ENCODE measurements at places on chromosomes 12 and 14. TPM values are rescaled to one million over a fixed set of nuclear protein-coding genes. Genes with fewer than 3 reads are reported as not detected.

The LGR5 gene
- 0.38 TPM for total RNA-seq

The GARIN6 gene
- total RNA-seq: not detected

The PLEKHD1 gene
- total RNA-seq: 0.38 TPM

The SLC10A1 gene
- not detected for total RNA-seq

The GRIP1 gene
- 0.85 TPM for total RNA-seq

The FANCM gene
- 10.2 TPM for total RNA-seq

The KLRG1 gene
- total RNA-seq: 7.5 TPM

The NFYB gene
- 47.8 TPM for total RNA-seq

The CTDSP2 gene
- total RNA-seq: 126 TPM

The TMTC1 gene
- total RNA-seq: 99.6 TPM

The DPF3 gene
- total RNA-seq: not detected

The PLEKHG3 gene
- 12.6 TPM for total RNA-seq

The TPPP2 gene
- total RNA-seq: not detected

The CCDC175 gene
- total RNA-seq: not detected

The SDS gene
- not detected for total RNA-seq

The DHH gene
- 0.49 TPM for total RNA-seq

The KRT7 gene
- total RNA-seq: 3.6 TPM

The ETFBKMT gene
- total RNA-seq: 3.5 TPM

The ACOT4 gene
- total RNA-seq: 3.5 TPM

The CLEC9A gene
- not detected for total RNA-seq

The RASSF9 gene
- total RNA-seq: 1.1 TPM

The MTHFD1 gene
- total RNA-seq: 142 TPM

The CD69 gene
- total RNA-seq: 14.8 TPM

The SLCO1B1 gene
- not detected for total RNA-seq
